ENCODE measurements at places on chromosomes 7 and 10. TPM values are rescaled to one million over a fixed set of nuclear protein-coding genes. Genes with fewer than 3 reads are reported as not detected.

Gene OGDHL
- 0.05 TPM for total RNA-seq

GRCh38 chr10:124498056-124498455, 36.4 kb downstream of the LHPP start:
- no peak for DNase-seq

DNA sequence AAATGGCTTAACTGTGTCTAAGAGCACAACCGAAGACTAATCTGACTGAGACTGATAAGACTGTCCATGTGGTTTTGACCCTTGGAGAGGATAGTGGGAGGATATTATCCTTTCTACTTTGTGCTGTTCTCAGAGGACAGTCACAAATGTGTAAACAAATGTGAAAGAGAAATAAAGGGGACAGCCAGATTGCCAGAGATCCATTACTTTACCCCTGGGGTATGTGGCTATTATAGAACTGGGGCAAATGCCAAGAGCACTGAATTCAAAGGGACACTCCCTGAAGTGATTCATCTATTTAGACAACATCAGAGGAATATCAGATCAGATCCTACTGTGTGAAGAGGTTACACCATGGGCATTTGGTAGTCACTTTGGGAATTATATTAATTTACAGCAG, 154.7 kb downstream of the RNLS start:
- peak; percentile 4 for DNase-seq

- DNase-seq, result no peak
Observed at GRCh38 chr10:122499491-122499941, 38.2 kb downstream of the HTRA1 start.

DNA sequence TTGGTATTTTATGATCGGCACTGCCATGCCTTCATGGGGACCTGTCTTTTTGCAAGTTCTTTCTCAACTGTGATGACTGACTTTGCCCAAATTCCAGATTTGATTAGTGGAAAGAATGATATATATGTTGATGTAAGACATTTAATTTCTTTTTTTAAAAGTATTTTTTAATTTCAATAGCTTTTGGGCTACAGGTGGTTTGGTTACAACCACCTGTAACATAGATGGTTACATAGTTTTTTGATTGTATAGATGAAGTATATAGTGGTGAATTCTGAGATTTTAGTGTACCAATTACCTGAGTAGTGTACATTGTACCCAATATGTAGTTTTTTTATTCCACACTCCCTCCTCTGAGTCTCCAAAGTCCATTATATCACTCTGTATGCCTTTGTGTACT, 69.6 kb downstream of the MCU start:
- DNase-seq, result no peak

DNA sequence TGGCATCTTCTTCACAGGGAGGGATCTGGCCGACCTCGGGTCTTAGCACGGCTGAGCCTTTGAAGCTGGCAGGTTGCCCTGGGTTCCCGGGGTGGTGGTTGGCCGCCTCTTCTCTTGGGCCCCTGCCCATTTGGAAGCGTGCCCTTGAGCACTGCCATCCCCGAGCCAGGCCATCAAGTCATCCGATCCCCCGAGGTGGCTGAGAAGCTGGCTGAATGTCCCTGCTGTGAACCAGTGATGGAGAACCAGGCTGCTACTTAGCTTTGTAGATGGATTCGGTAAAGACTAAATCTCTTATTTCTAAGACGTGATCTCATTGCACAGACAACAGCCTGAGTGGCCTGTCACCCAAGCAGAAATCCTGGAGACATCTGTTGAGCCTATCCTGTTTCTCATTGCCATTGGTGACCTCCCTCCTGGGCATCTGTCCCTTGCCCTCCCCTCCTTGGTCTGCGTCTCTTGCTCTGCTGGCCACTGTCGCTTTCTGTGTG, 74.3 kb downstream of the GRK5 start:
- DNase-seq, result no peak

Gene CDHR1
- not detected for total RNA-seq

DNA sequence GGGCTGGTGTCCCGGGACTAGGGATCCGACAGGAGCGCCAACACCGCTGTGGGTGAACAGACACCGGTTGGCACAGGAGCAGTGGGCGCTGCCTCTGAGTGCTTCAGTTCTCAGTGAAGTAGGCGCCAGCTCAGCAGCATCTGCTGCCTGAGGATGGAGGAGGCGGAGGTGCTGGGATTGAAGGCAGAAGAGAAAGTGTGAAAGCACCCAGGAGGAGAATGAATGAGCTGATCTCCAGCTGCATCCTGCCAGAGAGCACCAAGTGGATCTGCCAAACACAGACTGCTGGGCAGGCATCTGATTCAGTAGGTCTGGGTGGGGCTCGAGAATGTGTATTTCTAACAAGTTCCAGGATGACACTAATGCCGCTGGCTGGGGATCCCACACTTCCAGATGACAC, 74.5 kb downstream of the LANCL2 start:
- peak; percentile 17 for DNase-seq

Gene EPO
- total RNA-seq, result not detected

GRCh38 chr7:130114374-130114773, 44.0 kb downstream of the KLHDC10 start:
- DNase-seq, result no peak

Gene INMT
- not detected for total RNA-seq

Gene CAV2
- 218 TPM for total RNA-seq

DNA sequence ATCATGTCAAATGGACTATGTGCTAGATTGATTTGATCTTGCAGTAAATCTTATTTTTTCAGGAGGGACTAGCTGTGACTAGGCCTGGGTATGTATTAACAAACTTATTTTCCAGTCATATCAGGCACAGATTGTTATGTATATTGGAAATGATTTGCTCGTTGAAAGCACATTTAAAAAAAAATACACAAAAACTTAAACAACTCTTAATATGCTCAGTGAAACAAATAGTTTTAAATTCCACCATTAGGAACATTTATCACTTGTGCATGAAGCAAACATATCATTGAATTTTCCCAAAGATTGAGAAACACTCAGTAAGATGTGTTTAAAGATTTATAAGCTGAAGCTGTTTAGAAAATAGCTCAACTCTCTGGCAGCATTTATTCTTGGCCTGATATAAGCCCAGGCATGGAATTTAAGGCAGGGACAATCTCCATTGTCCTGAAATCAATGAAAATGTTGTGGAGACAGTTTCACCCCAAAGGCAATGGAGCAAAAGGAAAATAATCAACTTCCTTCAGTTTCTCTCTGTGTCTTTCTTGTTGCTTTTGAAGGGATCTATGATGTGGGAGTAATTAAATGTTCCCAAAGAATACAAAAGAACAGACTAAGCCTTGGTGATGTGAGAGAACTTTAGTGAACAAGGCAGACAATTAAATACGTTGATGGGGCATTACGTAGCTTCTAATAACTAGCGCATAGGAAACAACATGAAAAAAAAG, 250.3 kb downstream of the GPR37 start:
- no peak for DNase-seq

Gene TPK1
- total RNA-seq, result 0.11 TPM

DNA sequence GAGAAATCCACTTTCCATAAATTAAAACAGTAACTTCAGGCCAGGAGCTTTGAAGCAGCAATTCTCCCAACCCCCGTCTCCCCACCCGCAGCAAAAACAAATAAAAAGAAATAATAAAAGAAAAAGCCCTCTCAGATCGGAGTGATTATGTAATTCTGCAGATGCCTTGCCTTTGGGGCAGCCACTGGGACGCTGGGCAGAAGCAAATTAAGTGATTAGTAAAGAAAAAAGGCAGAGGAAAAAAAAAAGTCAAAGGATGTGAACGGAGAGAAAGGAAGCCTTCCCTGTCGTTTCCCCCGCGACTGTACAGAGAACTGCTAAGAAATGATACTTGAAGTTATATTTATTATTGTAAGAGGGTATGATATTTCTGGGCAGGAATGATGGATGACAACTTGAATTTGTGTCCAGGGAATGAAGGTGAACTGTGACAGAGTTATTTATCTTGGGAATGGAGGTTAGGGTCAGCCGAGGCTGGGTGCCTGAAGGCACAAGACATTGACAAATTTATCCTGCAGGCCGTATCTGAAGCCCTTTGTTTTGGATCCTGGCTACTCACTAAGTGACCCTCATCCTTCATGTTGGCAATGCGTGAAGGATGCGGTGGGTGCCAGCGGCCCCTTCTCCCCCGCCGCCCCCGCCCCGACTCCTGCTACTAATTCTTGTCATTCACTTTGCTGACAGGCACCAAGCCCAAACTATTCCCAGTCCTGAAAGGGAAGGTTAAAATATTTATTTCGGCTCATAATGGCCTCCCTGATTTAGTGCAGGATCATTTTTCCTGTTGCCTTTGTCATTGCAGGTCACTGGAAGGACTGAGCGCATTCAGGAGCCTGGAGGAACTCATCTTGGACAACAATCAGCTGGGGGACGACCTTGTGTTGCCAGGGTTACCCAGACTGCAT, 604.0 kb downstream of the LRMDA start:
- DNase-seq, result no peak

DNA sequence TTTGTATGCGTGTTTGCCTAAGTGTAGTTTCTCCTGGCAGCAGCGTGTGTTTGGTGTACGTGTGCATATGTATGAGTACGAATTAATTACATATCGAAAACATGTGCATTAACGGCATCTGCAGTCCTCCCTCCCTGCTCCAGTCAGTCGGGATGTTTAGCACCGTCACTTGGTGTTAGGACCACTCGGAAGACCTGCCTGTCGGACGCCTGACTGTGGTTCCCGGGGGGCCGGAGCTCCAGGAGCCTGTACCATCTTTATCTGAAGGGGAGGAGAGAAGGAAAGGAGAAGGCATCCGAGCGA, 1.1 kb upstream of the CNTNAP2 start:
- DNase-seq, result no peak

Gene GIMAP6
- not detected for total RNA-seq

- DNase-seq, result no peak
Observed at GRCh38 chr10:111481866-111482265, 405.0 kb downstream of the ADRA2A start.

DNA sequence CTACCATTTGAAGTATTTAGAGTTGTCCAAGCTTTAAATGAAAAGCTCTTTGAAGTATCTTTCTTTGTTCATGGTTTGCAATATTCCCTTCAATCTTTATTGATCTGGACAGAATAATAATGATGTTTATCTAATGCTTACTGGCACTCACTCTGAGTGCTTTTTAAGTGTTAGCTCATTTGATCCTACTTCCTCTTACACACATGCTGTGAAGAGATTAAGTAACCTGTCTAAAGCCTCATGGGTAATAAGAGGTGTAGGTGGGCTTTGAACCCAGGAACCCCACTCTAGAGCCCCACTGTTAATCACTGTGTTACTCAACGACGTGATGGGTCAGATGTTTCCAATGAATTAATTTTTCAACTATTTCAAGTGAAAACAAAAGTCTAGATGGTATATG, 31.1 kb upstream of the ADD3 start:
- DNase-seq, result no peak

DNA sequence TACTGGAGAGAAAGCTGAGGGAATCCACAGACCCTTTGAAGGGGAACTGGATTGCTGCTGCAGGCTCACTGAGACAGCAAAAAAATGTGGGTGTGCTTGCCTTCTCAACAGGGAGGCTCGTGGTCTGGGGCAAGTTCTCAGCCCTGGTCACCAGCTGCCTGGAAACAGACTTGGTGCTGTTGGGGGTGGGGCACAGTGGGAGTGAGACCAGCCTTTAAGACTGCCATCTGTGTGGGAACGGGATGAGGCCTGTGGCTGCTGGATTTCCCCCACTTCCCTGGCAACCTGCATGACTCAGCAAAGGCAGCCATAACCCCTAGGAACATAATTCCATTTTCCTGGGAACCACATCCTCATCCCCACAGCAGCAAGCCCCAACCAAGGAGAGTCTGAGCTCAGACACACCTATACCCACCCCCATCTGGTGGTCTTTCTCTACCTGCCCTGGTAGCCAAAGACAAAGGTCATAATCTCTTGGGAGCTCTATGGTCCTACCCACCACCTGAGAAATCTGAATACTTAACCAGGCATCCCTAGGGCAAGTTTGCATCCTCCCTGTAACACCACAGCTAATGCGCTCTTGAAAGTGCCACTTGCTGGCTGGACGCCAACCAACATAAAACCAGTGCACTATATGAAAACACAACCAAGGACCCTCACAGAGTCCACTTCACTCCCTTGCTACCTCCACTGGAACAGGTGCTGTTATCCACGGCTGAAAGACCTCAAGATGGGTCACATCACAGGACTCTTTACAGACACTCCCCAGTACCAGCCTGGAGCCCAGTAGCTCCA, 45.0 kb upstream of the TFEC start:
- DNase-seq, result no peak

GRCh38 chr7:98165827-98166667, 45.2 kb upstream of the BHLHA15 start:
- DNase-seq, result no peak

DNA sequence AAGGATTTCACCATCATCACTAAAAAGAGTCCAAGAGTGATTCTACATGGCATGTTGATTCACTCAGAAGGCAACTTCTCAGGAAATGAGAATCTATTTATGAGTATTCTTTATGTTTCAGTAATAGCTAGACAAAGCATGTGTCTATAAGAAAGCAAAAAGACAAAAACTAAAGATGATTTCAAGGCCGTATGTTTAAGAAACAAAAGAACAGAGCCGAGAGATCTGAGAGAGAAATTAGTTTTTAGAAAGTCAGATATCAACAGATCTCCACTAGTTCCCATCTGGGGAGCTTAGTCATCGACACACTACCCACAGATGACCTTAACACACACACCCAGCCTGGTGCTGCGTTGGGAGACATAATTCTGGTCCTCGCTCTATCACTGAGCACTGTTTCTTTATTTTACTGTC, 21.0 kb downstream of the PIP4K2A start:
- DNase-seq, result peak; percentile 71

DNA sequence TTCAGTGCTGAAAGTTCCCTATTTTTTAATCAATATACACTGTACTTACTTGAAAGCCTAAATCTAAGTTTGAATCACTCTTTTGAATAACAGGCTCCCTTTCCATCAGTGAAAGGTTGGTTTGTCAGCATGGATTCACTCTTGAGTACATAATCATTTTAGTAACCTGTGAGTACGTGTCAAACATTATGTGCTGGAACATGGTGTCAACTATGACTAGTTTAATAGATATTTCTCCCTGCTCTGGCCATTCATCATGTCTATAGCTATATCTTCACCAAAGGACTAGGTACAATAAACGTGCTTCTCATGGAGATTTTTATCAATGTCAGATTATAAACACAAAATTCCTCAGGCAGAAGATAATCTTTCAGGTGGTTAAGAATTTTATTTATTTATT, 61.7 kb upstream of the MDFIC start:
- DNase-seq, result no peak

GRCh38 chr10:54985732-54986131, 184.7 kb upstream of the PCDH15 start:
- no peak for DNase-seq

DNA sequence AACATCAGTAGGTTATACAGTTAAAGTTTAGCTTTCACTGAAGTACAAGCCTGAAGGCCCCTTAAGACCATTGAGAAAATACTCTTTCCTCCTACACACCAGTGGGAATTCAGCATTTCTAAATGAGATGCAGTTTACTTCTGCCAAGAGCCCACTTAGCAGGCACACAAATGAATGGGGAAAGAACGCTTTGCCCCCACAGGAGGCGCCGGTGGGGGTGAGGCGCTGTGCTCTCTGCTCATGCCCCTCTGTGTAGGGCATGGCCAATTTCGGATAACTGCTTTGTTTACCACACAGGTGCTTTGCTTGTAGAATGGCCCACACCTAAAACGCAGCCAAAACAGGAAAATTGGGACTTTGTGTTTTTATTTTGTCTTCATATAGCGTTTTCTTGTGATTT, 15.9 kb upstream of the LAT2 start:
- DNase-seq, result no peak

Data from HFFc6 (cell line).